ENCODE measurements at places on chromosomes 5 and 9.

DNA sequence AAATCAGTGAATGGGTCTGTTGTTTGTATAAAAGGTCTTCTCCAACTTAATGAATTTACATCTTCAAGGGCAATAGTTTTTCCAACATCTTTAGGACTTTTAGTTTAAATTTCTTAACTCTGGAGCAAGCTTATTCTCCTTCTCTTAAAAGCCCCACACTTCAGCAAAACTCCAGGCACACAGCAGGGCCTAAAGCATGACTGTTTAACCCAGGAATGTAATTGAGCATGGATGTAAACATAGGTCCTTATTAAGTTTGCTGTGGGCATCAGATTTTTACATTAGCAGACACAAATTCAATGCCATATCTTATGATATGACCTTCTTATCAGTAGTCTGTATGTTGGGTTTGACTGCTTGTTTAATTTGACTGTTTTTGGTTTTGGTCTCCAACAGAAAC lies 78.9 kb downstream of the ABCA1 start:
- DNase-seq, result no peak

DNA sequence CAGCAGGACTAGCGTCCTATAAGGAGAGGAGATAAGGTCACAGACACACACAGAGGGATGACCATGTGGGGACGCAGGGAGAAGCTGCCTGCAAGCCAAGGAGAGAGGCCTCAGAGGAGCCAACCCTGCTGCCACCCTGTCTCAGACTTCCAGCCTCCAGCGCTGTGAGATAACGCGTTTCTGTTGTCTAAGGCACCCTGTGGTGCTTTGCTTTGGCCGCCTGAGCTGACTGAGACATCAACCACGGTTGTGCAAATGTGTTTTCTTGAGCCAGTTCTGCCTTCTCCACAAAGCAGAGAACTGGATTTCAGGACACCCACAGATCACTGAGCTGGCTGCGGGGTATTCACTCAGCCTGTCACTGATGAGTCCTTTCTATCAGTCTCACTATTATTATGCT lies 149.1 kb downstream of the NXNL2 start:
- no peak for DNase-seq

- DNase-seq, result no peak
These were observed 147.3 kb upstream of the HMHB1 start for GRCh38 chr5:143664623-143665022.

DNA sequence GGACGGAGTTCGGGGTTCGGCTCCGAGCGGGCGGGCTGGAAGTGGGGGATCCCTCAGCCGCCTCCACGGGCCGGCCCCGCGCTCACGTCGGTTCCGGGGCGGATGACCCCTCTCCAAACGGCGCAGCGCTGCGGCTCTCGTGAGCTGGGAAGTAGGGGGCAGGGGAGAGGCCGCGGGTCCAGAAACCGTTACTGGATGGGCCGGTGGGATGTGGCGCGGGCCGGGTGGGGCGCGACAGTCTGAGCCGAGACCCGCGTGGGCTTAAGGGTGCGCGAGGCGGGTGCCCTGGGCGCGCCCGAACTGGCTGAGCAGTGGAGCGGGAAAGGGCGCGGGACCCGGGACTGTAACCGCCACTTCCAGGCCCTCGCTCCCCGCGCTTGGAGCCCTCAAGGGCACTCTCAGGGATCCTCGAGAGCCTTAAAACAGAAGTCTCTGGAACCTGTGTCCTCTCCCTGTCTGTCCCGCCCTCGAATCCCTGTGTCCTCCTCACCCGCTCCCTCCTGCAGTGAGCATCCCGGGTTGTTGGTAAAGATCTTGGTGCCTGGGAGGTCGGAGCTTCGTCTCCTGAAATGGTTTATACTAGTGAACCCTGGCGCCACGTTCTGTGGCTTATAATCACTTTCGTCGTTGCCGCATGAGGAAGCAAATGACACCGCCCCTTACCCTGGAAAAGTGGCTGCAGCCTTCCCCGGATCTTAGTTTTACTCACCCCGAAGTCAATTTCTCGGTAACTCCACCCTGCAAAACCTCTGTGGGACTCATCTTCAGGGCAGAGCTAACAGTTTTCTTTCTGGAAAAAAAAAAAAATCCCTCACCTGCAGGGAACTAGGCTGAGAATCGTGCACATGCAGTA lies 571 bp upstream of the MARCHF11 start:
- no peak for DNase-seq

DNA sequence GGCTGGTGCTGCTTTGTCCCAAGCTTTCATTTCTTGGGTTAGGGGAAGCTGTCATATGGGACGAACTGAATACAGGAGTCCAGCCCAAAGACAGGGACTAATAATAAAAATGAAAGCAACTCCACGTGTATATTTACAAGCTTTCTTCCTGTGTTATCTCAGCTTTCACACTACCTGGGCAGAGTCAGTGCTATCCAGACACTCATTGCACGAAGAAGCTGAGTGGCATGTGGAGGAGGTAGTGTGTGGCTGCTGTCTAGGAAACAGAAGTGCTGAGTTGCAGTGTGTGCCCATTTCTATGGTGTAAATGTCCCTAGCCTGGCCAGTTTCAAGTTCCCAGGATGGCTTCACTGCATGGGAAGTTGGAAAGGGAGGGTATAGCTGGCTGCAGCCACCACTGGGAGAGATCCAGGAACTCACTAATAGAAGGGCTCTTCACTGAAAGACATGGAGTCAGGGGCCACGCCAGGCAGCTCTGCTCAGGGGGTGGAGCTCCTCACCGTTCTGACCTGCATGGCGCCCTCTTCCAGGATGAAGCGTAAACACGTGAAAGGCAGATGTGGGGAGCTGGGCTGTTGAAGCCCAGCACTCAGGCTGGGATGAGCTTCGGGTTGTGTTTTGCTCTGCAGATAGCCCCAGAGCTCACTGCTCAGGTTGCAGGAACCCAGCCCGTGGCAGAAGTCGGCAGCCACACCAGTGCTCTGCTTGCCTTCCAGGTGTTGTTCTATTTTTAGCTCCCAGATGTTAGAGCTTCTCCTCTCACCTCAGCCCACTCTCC lies 116.9 kb downstream of the IRX2 start:
- DNase-seq, result no peak

DNA sequence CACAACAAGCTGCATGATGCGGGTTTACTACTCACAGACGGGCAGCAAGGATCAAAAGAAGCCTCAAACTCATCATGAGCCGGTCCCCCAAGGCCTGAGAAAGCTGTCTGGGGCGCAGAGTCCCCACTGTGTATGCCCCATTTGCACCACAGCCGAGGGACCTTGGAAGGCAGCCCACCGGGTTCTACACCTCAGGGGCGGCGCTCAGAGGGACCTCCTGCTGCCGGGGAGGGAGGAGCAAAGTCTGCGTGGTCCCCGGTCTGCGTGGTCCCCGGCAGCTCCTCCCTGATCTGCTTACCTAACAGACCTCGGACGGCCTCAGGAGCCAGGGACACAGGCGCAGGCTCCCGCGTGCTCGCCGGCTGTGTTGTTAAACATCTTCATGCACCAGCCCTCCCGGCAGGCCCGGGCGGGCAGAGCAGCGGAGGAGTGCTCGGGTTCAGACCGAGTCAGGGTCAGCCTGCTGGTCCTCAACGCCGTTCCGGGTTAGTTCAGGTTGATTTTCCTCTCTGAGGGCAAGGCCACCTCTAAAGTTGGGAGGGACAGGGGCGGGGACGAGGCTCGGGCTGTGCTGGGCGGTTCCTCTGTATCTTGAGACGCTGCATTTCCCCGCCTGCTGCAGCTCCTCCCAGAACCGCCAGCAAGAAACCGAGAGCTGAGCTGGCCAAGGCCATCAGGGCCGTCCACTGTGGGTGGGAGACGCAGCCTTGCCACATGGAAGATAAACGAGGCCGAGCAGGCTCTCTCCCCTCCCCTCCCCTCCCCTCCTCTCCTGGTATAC lies 74.6 kb downstream of the MRPL36 start:
- no peak for DNase-seq

- DNase-seq, result no peak
These were observed 254.0 kb upstream of the IRX1 start for GRCh38 chr5:3341446-3342240.

DNA sequence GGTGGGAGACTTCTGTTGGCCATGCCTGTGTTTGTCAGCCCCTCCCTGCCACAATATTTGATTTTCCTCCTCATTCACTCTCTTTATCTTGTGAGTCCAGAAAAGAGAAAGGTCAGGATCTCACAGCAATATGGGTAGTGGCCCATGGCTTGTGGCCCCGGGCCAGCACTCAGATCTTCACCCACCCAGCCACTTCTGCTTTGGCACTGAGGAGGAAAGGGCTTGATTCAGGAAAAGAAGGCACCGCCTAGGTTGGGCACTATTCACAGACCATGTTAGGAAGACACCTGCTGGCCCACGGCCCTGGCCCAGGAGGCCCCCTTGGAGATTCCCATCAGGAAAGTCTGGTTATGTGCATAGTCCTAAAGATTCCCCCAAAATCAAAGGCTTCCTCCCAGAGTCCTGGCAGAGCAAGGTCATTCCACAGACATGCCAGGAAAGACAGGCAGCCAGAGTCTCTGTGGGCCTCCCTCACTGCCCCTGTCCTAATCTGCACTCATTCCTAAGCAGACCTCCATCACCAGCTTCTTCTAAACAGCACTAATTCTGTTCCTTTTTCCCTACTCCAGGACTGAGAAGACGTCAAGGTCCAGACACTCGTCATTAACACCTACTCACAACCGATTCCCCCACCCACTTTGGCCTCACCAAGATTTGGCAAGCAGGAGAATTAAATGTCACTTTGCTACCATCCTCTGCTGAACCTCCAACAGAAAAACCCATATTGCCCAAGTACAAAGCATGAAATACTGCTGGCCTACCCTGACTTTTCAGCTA lies 179.3 kb downstream of the DEPDC1B start:
- DNase-seq, result no peak

DNA sequence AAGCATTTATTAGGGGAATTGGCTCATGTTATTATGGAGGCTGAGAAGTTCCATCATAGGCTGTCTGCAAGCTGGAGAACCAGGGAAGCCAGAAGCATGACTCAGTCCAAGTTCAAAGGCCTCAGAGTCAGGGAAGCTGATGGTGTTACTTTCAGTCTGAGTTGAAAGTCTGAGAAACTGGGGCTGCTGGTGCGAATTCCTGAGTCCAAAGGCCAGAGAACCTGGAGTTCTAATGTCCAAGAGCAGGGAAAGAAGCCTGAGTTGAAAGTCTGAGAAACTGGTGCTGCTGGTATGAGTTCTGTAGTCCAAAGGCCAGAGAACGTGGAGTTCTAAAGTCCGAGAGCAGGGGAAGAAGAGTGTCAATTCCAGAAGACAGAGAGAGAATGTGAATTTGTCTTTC lies 641.1 kb downstream of the ISL1 start:
- no peak for DNase-seq

- DNase-seq, result no peak
These were observed 63.2 kb downstream of the PRKACG start for GRCh38 chr9:68950689-68951088.

GRCh38 chr9:127253446-127253845 lies 11.1 kb upstream of the GARNL3 start:
- DNase-seq, result no peak

- DNase-seq, result no peak
These were observed 341.5 kb upstream of the ST8SIA4 start for GRCh38 chr5:101244621-101245020.

DNA sequence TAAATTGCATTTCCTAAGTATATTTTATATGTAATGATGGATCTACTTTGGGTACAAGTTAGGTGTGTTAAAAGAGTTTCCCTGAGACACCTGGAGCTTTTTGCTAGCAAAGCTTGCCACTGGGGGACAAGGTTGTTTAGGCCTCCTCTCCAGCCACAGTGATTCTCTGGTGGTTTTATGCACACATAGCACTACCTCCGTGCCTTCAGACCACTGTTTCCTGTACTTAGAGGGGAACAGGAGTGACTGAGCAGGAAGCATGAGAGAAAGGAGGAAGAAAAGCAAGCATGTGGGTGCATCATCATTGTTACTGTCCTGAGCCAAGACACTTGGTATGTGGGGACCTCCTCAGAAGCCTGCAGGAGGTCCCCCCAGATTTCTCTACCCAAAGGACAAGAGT lies 272.1 kb downstream of the RASEF start:
- no peak for DNase-seq

DNA sequence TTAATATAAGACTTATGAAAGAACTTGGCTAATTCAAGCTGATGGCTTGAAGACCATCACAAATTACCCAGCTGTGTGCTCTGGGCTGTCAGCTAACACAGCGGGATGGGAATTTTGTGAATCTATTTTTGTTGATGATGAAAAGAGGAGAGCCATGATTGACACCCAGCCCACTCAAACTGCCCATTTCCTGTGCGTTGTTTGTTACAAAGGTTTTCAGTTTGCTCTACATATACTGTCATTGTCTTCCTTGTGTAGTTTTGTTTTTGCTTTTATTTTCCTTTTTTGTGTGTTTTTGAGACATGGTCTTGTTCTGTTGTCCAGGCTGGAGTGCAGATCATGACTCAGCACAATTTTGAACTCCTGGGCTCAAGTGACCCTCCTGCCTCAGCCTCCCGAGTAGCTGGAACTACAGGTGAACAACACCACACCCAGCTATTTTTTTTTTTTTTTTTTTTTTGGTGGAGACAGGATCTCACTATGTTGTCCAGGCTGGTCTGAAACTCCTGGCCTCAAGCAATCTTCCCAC lies 400.3 kb downstream of the ICE1 start:
- no peak for DNase-seq

- DNase-seq, result peak; percentile 62
These were observed 45.9 kb upstream of the KCNMB1 start for GRCh38 chr5:170434966-170435605.

- DNase-seq, result no peak
These were observed 69.8 kb upstream of the CNTLN start for GRCh38 chr9:17065062-17065461.

DNA sequence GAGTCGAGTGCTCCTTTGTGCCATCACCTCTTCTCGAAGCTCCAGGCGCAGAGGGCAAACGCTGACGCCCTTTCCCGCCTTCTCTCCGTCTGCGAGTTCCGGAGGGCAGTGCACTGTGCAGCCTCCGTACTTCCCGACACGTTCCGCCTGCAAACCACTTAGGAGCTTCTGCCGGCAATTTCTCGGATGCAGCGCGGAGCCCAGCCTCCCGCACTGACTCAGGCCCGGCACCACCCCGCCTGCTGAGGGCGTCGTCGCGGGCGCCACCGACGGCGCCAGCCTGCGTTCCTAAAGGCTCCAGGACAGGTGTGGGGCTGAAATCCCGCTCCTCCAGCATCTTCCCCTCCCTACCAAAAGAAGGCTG lies 9.3 kb upstream of the TRIM36 start:
- DNase-seq, result peak; percentile 49

DNA sequence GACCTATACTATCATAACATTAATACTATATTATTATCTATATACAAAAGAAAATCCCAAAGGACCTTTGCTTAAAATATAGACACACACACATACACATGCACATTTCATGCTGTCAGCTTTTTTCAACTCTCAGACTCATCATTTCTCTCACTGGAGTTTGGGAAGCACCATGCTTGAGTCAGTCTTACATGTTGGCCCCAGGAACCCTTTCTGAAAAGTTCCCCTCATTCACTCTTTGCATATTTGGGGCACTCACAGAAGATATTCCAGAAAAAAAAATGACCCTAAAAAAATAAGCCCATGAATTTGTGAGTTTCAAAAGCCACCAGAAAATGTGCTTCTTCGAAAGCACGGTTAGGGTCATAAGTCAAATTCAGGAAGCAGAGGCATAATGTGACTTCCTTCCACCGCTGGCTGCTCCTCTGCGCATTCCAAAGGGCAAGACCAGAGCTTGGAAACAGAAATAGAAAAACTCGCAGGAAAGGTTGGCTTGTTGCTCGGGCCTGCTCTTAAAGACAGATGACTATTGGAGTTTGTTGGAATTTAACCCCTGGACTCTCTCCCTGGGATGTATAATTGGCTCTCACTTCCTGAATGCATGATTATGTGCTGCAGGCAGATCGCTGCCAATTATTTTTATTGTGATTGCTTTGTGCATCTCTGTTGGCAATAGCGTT lies 129.7 kb upstream of the IQGAP2 start:
- no peak for DNase-seq

- no peak for DNase-seq
These were observed 63.7 kb downstream of the HABP4 start for GRCh38 chr9:96513622-96514021.

GRCh38 chr5:179409806-179410205 lies 64.5 kb upstream of the ADAMTS2 start:
- DNase-seq, result no peak
